ELR (cell line): ENCODE measurements at places on chromosomes 1 and 21.

- DNase-seq: peak; percentile 58
Measured at GRCh38 chr1:176033881-176034280, 173.2 kb downstream of the COP1 start.

DNA sequence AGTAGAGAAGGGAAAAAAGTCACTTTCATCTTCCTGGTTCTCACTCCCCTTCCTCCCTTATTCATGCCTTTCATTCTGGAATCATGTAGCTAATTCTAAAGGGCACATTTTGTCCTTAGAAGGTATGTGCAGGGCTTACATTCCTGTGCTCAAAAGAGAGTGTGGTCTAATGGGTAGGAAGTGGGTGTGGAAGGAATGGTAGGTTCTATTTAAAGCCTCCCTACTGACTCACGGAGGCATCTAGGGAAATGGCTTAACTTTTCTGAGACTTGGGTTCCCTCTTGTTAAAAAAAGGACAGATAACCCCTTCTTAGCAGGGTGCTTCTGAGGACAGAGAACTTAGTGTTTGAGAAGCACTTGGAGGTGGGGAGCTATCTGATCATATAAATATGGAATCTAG is 249.3 kb upstream of the DUSP10 start:
- peak; percentile 28 for DNase-seq

DNA sequence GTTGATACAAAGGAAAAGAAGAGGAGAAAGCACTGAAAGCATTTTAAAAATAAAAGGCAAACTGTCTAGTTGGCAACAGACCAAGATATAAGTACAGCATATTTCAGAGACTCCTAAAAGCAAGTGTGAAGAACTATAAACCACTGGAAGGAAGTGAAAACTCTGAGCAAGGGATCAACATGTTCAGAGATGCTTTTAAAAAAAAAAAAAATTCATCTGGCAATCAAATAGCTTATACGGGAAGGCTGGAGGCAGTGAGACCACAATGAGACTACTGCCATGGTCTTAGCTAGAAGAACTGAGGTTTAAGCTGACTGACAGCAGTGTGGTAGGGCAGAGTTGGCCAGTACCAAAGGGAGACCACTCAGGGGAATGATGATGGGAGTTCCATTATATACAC is 124.3 kb downstream of the VAV3 start:
- DNase-seq: no peak

- DNase-seq: peak; percentile 89
Measured at GRCh38 chr21:45317398-45318145, 29.9 kb upstream of the POFUT2 start.

DNA sequence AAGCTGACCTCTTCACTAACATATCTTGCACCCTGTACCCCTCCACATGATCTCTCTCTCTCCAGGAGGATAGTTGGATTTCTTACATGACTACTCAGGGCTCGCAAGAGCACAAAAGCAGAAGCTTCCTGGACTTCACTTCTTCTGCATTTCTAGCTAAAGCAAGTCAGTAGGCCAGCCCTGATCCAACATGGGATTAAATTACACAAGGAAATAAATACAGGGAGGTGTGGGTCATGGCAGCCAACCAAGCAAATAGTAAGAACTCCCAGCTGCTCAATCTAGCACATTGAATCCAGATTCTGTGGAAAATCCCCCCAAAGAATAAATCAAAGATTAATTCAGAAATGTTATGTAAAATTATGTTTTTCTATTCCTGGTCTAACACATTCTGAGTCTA is 33.3 kb downstream of the KLHDC7A start:
- DNase-seq: no peak

GRCh38 chr1:64077281-64077940 is 126.0 kb upstream of the UBE2U start:
- no peak for DNase-seq

DNA sequence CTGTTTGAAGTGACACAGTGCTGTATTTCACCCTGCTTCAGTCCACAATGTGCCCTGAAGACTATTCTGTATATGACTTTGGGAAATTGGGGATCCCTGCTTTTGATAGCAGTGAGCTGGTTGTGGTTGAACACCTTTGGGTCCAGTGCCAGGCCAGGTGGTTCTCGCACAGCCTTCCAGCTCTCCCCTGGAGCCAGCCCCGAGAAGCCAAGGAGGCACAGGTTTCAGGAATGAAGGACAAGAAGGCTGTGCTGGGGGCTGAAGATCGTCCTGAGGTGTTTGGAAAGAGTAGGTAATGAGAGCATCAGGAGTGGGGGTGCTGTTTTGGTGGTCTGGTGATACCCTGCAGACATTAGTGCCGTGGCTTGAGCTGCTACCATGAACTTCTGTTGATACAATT is 131.4 kb upstream of the COL6A1 start:
- no peak for DNase-seq

- no peak for DNase-seq
Measured at GRCh38 chr1:29272147-29272907, 36.0 kb downstream of the PTPRU start.

DNA sequence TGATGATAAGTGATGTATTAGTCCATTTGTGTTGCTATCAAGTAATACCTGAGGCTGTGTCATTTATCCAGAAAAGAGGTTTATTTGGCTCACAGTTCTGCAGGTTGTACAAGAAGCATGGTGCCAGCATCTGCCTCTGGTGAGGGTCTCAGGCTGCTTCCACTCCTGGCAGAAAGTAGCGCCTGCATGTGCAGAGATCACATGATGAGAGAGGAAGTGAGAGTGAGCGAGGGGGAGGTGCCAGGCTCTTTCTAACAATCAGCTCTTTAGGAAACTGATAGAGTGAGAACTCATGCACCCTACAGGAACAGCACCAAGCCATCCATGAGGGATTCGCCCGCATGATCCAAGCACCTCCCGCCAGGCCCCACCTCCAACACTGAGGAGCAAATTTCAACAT is 2.2 kb upstream of the FHAD1 start:
- DNase-seq: no peak

DNA sequence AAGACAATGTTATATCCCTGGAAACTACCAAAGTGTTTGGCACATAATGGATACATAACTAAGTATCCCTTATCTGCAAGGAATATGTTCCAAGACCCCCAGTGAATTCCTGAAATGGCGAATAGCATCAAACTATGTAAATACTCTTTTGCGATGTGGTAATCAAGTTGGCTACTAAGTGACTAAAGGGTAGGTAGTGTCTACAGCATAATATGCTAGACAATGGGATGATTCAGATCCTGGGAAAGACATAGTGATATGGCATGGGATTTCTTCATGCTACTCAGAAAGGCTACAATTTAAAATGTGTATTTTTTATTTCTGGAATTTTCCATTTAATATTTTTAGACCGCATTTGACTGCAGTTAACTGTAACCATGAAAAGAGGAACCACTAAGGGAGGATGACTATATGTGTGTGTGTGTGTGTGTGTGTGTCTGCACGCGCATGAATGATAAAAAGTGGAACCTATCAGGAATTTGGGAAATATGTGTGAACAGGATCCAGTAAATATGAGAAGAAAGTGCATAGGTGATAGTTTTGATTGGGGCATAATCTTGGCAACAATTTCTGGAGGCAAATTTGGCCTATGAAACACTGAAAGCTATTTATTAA is 1899.9 kb downstream of the NCAM2 start:
- peak; percentile 35 for DNase-seq

DNA sequence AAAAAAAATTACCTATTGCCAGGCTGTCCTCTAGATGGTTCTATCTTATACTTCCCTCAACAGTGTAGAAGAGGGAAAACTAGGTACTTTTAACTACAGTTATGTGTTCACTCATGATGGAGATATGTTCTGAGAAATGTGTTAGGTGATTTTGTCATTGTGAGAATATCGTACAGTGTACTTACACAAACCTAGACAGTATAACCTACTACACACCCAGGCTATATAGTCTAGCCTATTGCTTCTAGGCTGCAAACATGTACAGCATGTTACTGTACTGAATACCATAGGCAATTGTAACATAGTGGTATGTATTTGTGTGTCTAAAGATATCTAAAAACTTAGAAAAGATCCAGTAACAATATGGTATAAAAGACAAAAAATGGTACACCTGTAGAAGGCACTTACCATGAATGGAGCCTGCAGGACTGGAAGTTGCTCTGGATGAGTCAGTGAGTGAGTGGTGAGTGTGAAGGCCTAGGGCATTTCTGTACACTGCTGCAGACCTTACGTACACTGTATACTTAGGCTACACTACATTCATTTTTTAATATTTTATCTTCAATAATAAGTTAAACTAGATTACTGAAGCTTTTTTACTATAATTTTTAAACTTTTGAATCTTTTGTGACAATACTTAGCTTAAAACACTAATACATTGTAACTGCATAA is 13.2 kb downstream of the MGST3 start:
- peak; percentile 66 for DNase-seq

GRCh38 chr21:34852448-34852847 is 183.7 kb downstream of the CLIC6 start:
- peak; percentile 42 for DNase-seq

DNA sequence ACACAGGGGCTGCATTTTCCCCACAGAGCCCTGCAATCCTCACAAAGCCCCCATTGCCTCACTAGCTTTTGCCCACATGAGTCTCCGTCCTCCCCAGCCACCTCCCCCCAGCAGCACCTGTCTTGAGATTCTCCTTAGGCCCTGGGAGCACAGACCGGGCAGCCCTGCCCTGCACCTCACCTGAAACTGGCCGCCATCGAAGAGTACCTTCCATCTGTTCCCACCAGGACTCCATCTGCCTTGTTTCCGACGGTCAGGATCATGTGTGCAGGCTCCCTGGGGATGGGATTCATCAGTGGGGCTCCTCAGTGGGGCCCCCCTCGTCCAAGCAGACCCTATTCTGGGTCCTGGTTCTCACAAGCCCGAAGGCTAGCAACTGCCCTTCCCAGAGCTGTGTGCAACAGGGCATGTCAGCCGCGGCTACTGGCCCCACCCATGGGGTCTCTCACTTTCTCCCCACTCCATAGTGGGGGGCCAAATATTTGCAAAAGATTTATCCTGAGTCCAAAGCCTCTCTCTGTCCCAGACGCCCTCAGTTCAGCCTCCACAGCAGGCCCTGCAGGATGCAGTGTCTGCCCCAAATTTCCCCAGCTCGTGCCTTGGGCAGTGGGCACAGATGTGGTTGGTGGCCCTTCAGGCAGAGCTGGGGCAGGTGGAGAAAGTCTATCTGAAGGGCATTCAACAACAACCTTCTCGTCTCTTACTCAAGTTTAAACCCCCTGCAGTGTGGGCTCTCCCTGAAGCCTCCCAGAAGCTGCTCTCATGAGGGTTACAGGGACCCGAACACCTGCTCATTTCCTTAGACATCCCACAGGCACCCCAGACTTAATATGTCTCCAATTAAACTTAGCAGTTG is 4.8 kb downstream of the PDZK1IP1 start:
- no peak for DNase-seq

DNA sequence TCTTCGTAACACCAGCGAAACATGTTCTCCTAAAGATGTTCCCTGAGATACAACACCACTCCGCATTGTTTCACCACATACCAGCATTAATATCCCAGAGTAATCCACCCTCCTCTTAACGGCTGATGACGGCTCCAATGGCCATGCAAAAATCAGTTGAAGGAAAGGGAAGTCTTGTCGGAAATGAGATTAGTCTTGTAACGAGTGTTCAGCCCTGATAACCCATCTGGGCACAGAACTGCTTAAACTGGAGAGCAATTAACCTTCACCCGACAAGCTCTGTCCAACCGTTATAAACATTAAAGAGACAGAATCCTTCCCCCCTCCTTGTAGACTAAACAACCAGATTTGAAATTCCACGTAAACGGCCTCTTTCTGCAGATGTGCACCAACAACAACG is 21.9 kb downstream of the ERG start:
- no peak for DNase-seq

- DNase-seq: no peak
Measured at GRCh38 chr1:200869753-200870391, 2.9 kb upstream of the GPR25 start.

- no peak for DNase-seq
Measured at GRCh38 chr1:244709476-244710368, 56.8 kb downstream of the DESI2 start.

GRCh38 chr21:43721206-43721605 is 2.3 kb downstream of the PDXK start:
- no peak for DNase-seq

GRCh38 chr1:25217598-25218232 is 14.6 kb downstream of the SYF2 start:
- no peak for DNase-seq

DNA sequence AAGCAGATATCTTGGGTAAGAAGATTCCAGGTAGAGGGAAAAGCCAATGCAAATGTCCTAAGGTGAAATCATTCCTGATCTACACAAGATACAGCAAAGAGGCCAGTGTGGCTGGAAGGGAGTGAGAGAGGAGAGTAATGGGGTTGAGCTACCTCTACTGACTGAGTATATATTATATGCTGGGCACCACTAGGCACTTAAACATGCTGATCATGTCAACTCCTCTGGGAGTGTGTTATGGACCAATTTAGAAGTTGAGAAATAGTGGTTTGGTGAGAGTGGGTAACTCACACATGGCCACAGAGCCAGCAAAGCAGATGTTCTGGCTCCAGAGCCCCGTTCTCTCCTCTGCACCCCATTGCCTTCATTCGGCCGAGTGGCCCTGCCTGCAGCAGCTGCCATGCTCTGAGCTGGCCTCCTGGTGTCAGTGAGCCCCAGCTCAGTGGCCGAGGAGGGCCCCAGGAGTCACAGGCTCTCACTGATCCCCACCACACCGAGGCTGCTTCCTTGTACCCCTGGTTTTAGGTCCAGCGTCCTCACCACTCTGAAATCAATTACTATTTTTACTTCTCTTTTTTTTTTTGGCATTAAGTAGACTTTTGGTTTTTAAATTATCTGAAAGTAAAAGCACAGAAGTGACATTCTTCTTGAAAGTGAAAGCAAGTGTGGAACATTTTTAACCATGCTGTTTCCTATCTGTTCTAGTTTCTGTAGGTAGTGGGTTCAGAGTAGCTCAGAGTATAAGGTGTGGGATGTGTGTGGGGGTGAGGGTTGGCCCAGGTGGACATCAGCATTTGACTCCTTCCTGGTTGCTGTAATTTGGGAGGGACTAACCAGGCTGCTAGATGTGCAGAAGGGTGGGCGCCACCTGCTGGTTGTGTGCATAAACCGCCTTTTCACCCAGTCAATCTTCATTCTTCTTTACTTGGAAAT is 45.8 kb upstream of the CRNN start:
- DNase-seq: peak; percentile 76

GRCh38 chr1:46044116-46044515 is 88.3 kb downstream of the PIK3R3 start:
- no peak for DNase-seq

DNA sequence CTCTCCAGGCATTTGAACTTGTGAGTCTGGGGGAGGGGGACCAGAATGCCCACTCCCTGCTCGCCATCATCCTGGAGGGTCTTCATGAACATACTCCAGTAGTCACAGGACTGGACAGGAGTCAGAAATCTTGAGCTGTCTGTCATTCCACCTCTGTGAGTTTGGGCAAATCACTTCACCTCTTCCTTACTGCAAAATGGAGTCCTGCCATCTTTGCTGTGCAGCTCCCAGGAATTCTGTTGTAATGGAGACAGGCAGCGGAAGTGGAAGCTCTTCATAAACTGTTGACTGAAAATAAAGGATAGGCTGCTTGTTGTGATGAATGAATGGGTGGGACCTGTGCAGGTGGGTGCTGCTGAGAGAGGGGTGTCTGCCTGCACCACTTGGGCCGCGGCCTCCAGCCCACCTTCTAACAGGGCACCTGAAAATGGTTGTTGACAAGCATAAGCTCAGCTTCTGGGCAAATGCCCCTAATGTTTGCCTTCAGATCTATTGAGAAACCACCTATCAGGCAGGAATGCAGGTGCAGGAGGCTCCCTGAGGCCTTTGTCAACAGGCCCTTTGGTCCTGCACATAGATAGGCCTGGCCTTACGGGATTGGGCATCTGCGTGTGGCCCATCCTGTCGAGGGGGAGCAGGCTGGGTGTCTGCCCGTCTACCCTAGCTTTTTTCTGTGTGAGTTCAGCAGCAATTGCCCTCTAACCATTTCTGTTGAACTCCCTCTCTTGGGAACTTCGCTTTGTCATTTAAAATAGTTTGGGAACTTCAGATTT is 321.0 kb downstream of the RPS6KC1 start:
- no peak for DNase-seq
